Hepatic stellate cell (primary cell): ENCODE measurements at places on chromosomes 2 and 18.

- DNase-seq, result no peak
These were observed 489.5 kb downstream of the IRS1 start for GRCh38 chr2:226310146-226310545.

- DNase-seq, result no peak
These were observed 158.9 kb downstream of the DOK6 start for GRCh38 chr18:69559604-69560003.

GRCh38 chr18:23827681-23828080 is 138.4 kb downstream of the LAMA3 start:
- no peak for DNase-seq

DNA sequence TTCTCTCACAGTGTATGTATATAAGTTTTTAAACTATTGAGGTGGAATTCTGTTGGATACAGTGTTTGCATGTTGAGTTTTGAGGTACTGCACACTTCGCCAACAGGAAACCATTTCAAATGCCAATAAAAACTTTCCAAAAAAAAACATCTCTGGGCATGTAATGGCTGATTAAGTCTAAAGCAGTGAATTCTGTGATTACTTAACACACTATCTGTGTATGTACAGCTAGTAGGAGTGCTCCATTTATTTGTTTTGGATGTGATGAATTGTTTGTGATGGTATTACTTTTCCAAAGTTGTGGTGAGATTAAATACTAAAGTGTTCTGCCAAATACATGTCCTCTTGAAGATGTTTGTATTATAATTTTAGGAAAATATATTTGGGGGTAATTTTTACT is 31.1 kb downstream of the MMADHC start:
- DNase-seq, result no peak

DNA sequence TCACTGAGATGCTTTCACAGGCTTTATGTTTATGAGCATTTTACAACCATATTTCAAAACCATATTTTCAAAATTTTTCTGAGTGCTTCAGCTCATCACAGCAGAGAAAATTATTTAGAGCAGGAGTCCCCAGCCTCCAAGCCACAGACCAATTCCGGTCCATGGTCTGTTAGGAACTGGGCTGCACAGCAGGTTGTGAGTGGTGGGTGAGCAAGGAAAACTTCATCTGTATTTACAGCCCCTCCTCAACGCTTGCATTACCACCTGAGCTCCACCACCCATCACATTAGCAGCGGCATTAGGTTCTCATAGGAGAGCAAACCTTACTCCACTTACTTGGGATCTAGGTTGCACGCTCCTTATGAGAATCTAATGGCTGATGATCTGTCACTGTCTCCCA is 165.6 kb downstream of the SEPTIN10 start:
- no peak for DNase-seq

DNA sequence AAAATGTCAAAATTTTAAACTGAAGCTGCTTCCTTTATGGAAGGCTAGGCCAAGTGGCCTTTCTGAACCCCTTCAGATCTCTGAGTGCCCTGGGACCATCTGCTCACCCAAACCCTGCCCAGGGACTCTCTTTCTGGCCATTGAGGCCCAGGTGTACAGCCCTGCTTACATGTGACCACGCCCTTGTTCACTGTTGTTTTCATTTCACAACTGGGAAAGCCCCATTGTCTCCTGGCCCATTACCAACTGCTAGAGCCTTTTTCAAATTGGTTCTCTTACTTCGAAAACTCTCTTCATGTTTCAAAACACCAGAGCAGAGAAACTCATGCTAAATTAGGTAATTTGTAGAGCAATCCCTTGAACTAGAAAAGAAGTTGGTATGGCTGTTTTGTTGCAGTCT is 219.5 kb upstream of the TANK start:
- no peak for DNase-seq

DNA sequence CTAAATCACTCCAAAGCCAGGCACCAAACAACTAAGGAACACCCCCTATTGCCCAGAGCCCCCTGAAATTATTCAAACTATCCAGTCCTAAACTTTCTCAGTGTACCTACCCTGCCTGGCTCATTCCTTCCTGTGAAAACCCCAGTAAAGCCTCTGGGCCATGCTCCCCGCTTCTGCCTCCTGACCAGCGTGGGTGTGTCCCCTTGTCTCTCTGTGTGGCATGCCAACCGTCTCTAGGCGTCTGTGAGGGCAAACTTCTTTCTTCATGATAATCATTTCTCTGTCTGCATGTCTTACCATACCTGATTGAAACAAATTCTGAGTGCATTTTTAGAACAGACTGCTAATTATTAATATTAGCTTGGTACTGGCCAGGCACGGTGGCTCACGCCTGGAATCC is 109.0 kb upstream of the MSH2 start:
- DNase-seq, result no peak

DNA sequence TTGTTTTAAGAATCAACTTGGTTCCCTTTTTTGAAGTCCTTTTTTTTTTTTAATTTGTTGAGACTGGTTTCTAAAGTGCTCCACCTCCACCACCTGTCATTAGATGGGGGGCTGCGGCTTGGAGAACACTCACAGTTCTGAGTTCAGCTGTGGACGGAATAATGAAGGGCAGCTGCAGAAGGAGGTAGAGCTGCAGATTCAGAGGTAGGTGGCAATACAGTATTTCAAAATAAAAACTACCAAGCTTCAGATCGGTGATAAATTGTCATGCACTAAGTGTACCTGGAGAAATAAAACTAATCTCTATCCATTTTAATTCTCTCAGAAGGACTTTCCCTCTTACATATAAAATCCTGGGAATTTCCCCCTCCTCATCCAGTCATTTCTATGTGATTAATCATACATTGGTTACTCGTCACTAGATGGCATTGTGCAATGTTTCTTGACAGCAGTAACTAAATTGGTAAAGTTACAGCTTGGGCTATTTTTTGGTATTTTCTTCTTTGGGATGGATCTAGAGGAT is 81.1 kb upstream of the SLC39A10 start:
- DNase-seq, result peak; percentile 75

- no peak for DNase-seq
These were observed 69.5 kb upstream of the SPTBN1 start for GRCh38 chr2:54386585-54386984.

- DNase-seq, result no peak
These were observed 23.7 kb downstream of the RTP5 start for GRCh38 chr2:241893265-241893664.

DNA sequence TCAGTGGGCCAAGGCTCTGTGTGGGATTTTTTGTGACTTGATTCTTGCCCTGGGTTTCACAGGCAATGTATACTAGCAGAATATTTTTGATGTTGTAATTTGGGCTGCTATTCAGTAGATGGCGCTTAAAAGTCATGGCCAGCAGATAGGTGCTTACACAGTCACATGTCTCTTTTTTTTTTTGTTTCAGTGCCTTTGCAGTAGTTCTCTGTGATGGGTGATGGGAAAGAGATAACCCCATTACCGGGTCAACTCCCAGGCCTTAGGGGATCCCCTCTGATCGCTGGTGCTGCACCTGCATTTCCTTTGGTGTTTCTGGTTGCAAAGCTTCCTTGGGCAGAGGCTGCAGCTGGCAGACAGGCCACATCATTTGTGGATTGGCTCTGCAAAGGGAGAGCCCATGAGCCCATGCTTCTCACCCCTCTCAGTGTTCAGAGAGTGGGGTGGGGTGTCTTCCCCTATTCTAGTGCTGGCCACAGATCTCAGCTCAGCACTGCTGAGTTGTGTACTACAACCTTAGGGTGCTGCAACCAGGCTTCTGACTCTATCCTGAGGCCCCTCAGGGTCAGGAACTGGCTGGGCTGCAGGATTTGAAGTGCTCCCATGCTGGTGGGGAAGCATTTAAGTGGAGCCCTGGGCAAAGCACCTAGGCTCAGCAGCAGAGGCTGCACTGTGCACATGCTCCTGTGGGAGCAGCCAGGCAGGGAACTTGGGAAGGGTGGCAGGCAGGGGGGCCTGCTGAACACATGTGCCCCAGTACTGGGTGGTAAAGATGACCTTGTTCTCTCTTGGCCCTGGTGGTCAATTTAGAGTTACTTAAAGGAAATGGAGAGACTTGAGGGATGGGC is 219.8 kb upstream of the SPHKAP start:
- DNase-seq, result no peak

DNA sequence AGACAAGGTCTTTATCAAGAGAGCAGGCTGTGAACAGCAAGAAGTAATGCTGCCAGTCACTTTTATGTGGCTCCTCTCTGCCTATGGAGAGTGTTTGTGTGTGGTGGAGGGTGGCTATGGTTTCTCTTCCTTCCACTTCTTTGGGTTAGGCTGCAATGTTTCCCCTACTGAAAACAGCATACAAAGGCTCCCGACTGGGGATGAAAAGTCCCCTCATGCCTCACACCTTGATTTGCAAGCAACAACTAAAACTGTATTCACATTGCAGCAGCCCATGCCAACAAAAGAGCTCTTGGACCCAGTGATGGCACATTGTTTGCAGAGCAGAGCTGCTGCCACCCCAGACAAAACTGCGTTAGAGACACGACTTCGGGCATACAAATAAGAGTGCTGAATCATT is 301.6 kb downstream of the SLC8A1 start:
- no peak for DNase-seq

GRCh38 chr2:47402805-47403608 is at the start of gene MSH2:
Gene MSH2, plus strand, starts transcription at chr2:47403156. Its CDS starts 36 bp downstream, at chr2:47403192.
- DNase-seq, result peak; percentile 99

- peak; percentile 1 for DNase-seq
These were observed 1624.2 kb downstream of the LRP1B start for GRCh38 chr2:140506606-140507005.

DNA sequence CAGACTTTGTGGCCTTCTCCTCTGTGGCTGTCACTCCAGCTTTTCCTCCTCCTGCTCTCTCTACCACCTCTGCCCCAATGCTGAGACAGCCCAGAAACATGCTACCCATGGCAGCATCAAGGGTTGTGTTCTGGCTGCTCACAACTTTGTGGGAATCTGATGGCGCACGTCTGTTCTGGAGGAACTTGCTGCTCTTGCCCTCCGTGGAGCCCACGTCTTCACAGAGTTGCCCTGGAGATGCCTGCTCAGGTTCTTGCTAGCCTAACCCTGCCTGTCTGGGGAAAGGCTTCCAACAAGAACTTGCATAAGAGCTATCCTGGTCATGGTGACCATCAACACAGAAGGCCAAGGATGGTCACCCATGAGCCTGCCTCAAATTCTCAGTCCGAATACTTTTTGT is 237.4 kb downstream of the AFF3 start:
- DNase-seq, result no peak
